ENCODE measurements at places on chromosomes 11 and 22. TPM values are rescaled to one million over a fixed set of nuclear protein-coding genes. Genes with fewer than 3 reads are reported as not detected.

AIFM3 gene
- 0.82 TPM for polyA plus RNA-seq

GRCh38 chr11:8093931-8094575 lies 13.0 kb downstream of the TUB start:
- no peak for DNase-seq

OLFML1 gene
- 2.4 TPM for polyA plus RNA-seq

ME3 gene
- polyA plus RNA-seq, result not detected

DNA sequence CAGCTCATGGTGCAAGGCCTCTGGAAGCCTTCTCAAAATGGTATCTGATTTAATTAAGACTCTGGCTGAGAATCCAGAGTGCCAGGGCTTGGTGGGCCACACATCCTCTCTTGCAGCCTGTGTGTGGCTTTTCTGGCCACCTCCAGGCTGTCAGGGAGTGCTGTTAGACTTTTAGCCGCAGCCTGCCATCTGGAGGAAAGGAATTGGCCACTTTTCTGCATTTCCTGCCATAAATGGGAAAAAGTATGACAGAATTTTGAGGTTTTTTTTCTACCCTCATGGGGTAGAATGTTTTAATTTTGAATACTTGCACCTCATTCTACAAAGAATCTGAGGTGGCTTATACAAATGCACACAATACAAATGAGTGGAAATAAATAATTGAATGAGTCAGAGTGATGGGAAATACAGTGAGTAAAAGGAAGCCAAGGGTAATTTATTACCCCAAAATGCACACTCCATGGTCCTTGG lies 218.4 kb downstream of the ADAMTS15 start:
- DNase-seq, result no peak

DNA sequence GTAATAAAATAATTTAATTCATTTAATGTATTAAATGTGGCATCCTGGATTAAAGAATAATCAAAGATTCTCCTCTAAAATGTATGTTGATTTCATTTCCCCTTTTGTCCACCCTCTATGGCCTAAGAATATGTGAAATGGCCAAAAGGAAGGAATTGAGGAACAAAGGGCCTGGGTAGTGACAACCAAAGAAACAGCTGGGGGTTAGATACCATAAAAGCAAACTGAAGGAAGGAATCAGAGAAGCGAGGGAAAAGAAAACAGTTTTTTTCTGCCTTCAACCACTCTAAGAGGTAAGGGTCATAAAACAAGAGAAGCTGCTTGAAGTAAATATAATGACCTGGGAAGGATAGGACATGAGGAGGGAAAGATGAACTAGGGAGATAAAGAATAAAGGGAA lies 139.3 kb downstream of the FAM76B start:
- DNase-seq, result peak; percentile 2

DNA sequence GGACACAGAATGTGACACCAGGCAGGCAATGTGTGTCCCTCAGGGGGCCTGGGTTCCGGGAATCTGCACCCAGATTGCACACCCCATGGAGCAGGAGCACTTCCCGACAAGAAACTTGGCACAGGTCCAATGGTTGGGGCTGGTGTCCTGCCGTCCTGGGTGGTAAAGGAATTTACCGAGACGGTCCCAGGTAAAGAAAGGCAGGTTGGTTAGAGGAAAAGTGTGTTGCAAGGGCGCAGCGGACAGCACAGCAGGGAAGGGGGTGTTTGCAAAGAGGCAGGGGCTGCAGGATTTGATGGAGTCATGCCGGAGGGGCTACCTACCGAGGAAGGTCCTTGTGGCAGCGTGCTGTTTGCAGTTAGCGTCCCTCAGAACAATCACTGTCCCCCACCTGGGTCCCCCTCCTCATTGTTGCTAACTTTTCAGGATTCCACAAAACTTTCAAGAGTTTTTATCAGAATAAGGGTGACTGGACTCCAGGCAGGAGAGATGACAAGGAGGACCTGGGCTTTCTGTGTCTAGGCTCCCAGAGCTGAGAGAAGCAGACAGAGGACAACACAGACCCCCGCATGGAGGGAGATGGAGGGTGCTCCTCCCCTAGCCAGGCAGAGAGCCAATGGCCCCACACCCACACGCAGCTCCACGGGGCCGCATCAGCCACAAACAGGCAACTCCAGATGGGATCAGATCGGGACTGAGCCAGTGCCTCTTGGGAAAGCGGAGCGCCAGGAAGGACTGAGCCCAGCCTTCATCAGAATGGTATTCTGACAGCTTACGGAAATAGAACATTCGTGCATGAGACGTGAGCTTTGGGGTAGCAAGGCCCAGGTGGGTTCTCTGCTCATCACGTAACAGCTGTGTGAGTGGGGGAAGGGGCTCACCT lies 1423.9 kb downstream of the BRD1 start:
- no peak for DNase-seq

DNA sequence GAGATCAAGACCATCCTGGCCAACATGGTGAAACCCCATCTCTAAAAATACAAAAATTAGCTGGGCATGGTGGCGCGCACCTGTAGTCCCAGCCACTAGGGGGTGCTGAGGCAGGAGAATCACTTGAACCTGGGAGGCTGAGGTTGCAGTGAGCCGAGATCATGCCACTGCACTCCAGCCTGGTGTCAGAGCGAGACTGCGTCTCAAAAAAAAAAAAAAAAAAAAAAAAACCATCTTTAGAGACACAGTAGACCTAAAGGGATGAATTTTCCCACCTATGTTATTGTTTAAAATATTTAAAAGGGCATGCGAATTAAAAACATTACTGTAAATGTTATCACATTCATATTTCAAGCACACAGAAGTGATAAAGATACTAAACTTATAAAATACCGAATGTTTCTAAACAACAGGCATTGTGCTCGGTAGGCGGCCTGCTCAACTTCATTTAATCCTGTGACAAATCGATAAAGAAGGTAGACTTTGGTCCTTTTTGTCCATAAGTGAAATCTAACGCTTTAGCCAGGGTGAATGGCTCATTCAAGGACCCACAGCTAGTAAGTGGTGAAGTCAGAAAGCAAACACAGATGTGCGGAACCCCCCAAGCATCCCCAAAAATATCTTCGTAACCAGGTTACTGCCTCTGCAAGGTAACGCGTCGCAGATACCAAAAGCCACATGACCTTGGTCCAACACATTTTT lies 16.1 kb downstream of the NCAPD3 start:
- DNase-seq, result peak; percentile 53

All from naive B cell (primary cell).